Peyer's patch (tissue), 4 donors: ENCODE measurements at places on chromosomes 11 and 22.

DNA sequence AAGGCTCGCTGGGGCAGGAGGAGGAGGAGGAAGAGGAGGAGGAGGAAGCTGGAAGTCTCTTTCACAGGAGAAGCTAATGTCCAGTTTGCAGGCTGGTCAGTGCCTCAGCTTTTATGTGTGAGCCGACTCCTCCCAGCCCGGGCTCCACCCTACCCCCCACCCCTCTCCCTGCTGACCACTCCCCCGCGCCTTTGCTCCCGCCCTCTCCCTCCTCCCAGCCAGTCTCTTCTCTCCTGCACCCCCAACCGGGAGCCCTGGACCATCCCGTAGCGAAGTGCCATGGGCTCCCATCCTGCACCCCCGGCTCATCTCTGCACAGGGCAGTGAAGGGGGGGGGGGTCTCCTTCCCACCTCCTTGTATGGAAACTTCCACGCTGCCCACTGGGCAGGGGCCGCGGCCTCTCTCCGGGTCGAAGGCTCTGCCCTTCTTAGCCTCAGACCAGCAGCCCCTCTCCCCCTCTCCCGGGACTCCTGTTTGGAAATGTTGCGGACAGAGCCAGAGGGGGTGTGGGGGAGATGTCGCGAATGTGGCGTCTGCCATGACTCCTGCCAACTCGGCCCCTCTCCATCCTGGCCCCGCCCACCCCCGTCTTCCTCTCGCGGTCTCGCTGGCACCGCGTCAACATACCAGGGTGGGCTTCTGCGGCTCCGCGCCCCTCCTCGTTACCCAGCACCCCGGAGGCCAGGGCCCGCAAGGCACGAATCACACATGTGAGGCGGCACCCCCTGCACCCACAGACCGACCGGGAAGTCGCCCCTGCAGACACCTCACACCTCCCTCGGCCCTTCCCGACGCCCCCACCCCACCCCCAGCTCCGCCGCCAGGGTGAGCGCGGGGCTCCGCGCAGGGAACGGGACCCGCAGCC lies 1.8 kb downstream of the IGF2 start:
- no peak for DNase-seq

- DNase-seq, result no peak
Observed at GRCh38 chr11:20444535-20444934, 57.0 kb downstream of the PRMT3 start.

DNA sequence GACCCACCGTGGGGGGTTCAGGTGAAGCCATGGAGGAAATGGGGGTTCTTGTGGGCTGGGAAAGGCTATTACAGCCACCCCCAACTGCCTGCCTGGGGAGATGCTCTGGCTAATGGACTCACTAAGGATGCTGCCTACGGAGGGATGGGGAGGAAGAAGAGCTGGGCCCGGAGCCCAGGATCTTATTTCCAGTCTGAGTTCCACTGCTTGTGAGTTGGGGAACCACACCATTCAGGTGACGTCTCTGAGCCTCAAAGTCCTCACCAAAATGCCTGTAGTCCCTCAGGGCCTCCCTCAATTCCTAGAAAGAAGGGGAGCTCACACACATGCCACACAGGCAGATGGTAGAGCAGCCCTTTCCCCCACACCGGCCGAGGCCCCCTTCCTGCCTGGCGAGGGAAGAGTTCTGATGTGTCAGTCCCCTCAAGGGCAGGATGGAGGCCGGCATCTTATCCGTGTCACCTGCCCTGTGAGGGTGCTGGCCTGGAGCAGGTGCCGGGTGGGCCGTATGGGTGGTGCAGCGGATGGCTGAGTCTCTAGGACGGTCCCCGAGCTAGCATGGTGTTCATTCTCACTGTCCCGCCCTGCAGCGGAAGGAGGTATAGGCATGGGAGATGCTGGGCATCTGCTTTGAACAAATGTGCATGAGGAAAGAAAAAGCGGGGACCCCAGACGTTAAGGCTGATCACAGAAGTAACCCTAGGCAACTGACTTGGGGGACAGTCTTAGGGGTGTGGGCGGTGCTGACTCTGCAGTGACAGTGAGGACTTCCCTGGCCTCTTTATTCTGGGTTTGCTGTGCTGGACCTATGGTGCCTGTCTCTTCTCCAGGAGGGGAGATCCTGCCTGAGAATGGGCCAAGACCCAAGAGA lies 15.7 kb downstream of the MRGPRF start:
- no peak for DNase-seq

DNA sequence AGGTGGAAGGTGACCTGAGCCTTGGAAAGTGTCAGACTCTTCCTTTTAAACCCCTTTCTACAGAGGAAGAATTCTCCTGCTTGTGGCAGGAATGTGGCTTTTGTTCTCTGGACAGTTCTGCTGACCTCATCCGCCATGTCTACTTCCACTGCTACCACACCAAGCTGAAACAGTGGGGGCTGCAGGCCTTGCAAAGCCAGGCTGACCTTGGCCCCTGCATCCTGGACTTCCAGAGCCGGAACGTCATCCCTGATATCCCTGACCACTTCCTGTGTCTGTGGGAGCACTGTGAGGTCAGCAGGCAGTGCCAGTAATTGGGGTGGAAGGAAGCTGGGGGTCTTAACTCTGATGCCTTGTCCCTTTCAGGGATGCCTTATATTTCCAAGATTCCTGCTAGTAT lies 9.3 kb downstream of the HINFP start:
- DNase-seq, result no peak

- no peak for DNase-seq
Observed at GRCh38 chr22:23012081-23012622, 58.2 kb upstream of the GNAZ start.

- no peak for DNase-seq
Observed at GRCh38 chr11:111124724-111125123, 120.8 kb upstream of the POU2AF2 start.

- no peak for DNase-seq
Observed at GRCh38 chr11:80595011-80595410, 1154.2 kb upstream of the TENM4 start.

GRCh38 chr11:94767291-94767690 lies 865 bp upstream of the AMOTL1 start:
- no peak for DNase-seq

DNA sequence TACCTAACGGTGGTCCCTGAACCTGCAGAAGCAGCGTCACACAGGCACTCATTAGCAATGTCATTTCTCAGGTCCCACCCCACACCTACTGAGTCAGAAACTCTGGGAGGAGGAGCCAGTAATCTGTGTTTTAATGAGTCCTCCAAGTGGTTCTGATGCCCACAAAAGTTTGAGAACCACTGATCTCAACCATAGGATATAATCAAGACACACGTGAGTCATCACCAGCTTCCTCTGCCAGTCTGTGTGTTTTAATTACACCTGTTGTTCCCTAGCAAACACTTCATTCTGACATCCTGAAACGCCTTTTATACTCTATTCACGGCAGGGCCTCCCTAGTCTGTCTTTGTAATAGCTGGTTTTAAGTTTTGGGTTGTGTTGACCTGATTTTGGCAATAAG lies 5.8 kb downstream of the TECTA start:
- no peak for DNase-seq
